HuH-7.5 (cell line): ENCODE measurements at places on chromosomes 7 and 10.

GRCh38 chr10:89416465-89416864 lies 2.1 kb downstream of the IFIT5 start:
- DNase-seq, result no peak

- DNase-seq, result no peak
Observed at GRCh38 chr10:48231699-48232315, 42.7 kb downstream of the FRMPD2 start.

DNA sequence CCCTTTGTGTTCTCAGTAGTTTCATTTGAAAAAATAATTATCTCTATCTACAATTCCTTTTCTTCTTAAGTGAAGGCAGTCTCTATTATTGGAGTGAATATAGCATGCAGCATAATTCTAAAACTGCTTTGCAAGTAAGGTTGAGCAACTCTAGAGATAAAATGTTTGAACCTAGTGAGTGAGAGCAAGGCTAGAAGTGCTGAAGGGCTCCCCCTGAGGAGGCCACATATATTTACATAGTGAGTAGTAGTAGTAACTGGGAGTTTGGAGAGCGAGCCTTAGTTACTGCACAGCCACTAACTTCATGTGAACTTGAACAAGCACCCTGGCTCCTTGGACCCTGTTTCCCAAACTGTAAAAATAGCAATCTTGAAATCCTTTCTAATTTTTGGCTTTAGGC lies 141.5 kb upstream of the DKK1 start:
- no peak for DNase-seq

DNA sequence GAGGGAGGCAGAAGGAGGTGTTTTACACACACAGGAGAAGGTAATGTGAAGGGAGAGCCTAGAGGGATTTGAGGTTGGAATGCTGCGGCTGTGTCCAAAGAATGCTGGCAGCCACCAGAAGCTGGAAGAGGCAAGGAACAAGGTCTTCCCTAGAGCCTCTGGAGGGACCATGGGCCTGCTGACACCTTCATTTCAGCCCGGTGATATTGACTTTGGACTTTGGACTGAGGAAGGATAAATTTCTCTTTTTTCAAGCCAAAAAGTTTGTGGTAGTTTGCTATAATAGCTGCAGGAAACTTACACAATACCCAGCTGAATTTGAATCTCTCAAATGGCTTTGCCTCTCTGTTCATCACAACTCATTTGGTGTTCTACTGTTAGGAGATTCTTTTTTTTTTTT lies 34.6 kb downstream of the UBN2 start:
- no peak for DNase-seq

DNA sequence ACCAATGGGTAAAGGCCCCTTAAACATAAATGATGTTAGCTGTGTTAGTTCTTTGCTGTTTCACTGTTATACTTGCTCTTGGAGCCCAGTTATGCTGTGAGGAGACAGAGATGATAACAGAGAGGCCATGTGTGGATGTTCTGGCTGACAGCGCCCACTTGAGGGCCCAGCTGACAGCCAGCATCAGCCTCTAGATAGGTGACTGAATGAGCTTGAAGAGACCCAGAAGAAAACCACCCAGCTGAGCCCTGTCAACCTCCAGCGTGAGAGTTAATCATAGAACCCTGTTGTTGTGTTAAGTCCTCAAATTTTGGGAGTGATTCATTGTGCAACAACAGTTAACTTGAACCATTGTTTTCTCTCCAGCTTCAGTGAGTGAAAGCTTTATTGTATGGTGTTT lies 91.7 kb downstream of the GLRX3 start:
- DNase-seq, result no peak

DNA sequence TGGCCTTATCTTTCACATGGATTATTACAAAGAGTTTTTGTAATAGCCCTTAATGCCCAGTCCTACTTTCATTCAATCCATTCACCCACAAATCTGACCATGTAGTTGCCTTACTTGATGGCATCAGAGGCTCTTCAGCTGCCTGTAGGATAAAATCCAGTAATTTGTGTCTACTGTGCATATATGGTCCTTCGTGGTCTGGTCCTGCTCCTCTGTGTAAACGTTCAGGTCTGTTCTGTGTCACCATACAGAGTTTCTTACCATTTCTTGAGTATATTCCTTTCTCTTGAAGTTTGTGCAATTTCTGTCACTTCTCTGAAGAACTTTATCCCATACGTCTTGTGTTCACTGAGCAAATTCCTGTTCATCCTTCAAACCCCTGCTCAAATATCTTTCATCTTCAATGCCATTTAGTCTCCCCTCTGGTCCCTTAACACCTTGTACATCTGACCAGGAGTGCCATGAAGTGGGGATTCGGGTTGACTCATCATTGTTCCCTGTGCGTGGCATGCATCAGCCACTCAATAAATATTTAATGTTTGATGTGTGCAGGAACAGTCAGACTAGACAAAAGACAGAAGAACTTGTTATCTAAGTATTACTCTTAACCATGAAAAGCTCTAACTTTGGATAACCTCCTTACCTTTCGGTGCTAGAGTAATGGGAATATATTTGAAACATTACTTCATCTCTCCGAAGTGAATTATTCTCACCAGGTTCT lies 98.6 kb upstream of the RPA3 start:
- DNase-seq, result no peak

DNA sequence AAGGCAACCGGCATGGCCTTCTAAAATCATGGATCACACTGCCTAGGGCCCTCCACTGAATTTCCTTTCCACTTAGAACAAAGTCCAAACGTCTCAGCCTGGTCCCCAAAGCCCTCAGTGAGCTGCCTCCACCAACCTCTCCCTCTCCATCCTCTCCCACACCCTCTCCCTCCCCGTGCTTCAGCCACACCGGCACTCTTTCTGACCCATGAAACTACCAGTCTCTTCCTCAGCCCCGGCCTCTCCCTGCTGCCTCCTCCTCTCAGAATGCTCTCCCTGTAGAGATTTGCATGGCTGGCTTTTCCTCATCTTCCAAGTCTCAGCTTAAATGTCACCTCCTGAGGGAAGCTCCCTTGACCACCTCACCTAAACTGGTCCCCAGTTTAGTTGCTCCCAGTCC lies 219.0 kb upstream of the ZMIZ1 start:
- no peak for DNase-seq

GRCh38 chr7:105387508-105388355 lies 989 bp downstream of the SRPK2 start:
- DNase-seq, result peak; percentile 82

- peak; percentile 68 for DNase-seq
Observed at GRCh38 chr7:114922026-114922651, at the start of gene MDFIC. Gene MDFIC, plus strand, starts transcription at chr7:114922094. Its CDS starts 940 bp downstream, at chr7:114923034.

- no peak for DNase-seq
Observed at GRCh38 chr7:25167262-25167843, 42.3 kb upstream of the CYCS start.

DNA sequence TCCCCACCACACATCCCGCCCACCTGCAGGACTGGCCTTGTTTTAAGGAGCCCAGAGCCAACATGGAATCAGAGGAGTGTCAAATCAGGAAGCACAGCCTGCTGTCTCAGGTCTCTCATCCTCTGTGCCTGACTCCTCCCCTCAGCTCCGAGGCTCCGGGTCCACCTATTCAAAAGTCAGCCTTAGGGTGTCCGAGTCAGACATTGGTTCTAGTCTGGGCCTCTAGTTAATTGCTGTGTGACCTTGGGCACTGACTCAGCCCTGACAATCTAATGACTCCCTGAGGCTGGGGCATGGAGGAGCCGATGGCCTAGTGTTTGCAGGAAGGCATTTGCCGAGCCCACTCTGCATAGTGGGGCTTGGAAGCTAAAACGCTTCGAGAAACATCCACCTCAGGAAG lies 223.1 kb upstream of the PPP2R2D start:
- no peak for DNase-seq

DNA sequence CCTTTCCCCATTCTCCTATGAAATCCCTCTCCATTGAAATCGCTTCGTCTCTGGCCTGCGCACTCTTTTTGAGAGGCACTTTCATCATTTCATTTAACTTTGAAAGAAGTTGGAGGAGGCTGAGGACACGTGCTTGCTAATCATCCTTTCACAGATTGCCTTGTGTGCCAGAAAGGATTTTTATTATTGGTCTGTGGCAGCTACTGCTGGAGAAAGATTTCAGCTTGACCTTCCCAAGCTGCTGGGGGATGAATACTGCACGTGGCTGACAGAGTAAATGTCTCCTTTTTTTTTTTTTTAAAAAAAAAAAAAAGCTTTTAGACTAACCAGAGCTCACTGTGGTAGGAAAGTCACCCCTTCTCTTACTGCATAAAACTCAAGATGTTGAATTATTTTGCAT lies 44.2 kb upstream of the KCNIP2 start:
- no peak for DNase-seq

- DNase-seq, result no peak
Observed at GRCh38 chr7:135681762-135682161, 19.4 kb downstream of the STMP1 start.

- no peak for DNase-seq
Observed at GRCh38 chr7:139731802-139732470, 45.9 kb downstream of the HIPK2 start.

- DNase-seq, result no peak
Observed at GRCh38 chr10:96858706-96859050, 26.6 kb downstream of the LCOR start.

- no peak for DNase-seq
Observed at GRCh38 chr7:22402250-22402649, 45.3 kb upstream of the RAPGEF5 start.

DNA sequence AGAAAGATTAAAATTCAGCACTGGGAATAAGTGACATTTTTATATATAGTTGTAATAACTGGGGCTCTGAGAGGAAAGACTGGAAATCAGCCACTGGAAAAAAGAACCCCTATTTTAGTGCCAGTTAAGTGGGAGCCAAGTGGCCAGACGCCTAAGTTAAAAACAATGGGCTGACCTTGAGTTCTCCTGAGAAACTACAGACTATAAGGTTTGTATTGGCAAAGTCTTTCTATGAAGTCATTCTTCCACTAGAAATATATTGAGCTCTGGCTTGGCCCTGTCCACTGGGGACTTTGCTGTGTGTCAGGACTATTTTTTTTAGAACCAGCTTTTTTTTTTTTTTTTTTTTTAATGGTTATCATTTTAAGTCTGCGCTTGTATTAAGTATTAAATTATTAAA lies 210.6 kb upstream of the FZD8 start:
- no peak for DNase-seq

DNA sequence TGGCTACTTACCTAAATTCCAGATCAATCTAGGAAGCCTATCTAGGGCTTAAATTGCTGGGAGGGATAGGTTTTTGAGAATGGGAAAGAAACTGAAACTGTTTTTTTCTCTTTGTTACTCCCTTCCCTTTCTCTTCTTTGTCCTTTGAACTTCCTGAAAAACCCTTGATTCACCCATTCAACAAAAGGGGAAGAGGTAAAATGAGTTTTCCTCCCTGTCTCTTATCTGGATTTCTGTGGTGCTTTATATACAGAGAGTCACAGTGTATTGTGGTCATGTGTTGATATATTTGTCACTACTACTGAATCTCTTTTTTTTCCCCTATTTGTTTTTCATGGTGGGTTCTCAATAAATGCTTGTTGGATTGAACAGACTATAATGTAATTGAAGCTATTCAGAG lies 19.8 kb upstream of the NUP205 start:
- DNase-seq, result no peak

- DNase-seq, result no peak
Observed at GRCh38 chr10:7572391-7572790, 94.4 kb downstream of the ITIH5 start.

DNA sequence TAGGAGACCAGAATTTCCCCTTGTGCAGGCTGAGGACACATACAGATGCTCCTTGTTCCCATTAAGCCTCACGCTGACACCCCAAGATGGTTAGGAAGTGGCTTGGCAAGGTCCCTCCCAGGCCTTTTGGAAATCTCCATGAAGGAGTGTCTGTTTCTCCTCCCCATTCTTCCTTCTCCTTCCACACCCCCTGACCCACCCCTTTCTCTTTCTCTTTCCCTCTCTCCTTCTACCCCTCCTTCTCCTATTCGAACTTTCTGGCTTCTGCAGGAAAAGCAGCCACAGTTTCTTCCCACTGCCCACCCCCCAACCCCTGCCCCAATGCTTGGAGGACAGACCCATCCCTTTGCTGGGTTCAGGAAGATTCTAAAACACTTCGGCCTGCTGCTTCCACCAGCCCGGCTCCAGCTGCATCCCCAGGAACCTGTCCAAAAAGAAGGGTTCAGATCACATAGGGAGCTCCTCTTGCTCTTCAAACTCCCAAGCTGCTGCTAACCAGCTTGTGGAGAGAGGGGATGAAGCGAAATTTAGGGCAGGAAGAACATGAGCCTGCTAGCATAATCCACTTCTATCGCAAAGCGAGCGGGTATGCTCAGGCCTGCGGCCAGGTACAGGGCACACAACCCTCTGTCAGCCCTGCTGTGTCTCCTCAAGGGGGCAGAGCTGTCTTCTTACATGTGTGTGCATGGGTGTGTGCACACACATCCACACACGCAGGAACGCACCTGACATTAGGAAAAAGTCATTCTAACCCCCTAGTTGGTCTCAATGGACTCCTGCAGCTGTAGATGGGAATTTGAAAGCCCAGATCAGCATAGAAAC lies 80.4 kb downstream of the PPP1R3C start:
- DNase-seq, result no peak

DNA sequence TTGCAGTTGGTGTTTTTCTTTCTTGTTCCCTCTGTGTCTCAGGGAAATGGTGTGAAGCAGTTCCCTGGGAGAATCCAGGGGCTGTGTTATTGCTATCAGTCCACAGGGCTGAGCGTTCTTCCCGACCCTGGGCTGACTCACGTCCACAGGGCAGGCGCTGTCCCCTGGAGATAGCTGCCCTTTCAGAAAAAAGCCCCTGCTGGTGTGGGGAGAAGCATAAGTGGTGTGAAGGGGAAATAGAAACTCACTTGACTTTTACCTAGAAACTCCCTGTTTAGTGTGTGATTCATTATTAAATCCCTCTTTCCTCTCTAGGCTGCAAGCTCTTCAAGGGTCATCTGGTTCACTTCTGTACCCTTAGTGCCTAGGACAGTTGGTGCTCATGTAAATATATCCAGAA lies 63.3 kb upstream of the SMNDC1 start:
- DNase-seq, result no peak

DNA sequence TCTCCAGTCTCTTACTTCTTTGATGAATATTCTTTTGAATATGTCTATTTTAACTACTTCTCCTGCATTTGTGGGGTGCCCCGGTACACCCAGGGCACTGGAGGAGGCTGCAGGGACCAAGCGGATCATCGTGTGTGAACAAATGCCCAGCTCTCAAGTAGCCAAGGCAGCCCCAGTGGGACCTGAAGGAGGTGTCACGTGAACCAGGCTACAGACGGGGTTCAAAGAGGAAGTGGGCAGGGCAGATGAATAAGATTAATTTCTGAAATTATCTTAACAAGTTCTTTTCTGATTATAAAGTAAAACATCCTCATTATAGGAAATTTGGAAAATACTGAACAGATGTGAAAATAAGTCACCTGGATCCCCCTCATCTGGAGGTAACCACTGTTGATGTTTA lies 78.4 kb upstream of the DUSP5 start:
- no peak for DNase-seq

DNA sequence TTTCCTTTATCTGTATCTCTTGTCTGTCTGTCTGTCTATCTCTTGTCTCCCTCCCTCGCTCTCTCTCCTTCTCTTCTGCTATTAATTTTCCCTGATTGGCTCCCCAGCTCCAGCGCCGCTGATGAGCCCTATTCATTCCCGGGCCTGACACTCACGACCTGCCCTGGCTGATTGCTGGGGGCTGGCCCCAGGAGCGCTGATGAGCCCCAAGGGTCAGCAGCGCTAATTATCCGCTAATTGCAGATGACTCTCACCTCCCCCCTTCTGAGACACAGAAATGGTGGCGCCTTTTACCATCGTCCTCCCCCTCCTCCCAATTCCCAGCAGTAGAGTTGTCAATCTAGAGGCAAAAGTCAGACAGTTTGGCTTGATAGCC lies 1.3 kb upstream of the GBX1 start:
- no peak for DNase-seq

- DNase-seq, result no peak
Observed at GRCh38 chr10:18306031-18306430, 165.8 kb downstream of the CACNB2 start.

- peak; percentile 15 for DNase-seq
Observed at GRCh38 chr7:113087071-113087998, 708 bp upstream of the GPR85 start.
